ENCODE measurements at places on chromosomes 1 and 21.

DNA sequence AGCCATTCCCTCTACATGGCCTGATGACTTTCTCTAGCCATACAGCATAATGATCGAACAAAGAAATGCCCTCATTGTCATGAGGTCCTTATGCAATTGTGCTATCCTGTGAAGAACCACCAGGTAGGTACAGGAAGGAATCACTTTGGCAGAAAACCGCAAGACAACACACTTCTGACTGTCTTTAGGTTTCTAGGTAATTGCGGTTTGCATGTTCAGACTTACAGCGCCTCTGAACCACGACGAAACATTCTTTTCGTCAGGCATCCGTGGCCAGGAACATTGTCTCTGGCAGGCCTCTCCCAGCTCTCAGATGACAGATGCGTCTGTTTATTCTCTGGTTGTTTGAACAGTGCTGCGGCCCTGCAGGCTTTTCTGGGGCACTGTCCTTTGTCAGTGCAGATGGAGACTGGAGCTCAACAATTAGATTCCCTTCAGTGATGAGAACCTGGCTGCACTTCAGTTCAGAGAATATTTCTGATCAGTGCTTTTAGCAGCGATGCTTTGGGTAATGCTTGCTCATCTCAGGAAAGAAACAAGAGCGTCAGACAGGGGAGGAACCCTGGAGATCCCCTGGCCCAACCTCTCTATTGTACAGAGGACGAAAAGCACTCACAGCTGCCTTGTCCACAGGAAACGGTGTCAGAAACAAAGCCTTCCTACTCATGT, 63.4 kb downstream of the B3GALT5 start:
- no peak for DNase-seq

DNA sequence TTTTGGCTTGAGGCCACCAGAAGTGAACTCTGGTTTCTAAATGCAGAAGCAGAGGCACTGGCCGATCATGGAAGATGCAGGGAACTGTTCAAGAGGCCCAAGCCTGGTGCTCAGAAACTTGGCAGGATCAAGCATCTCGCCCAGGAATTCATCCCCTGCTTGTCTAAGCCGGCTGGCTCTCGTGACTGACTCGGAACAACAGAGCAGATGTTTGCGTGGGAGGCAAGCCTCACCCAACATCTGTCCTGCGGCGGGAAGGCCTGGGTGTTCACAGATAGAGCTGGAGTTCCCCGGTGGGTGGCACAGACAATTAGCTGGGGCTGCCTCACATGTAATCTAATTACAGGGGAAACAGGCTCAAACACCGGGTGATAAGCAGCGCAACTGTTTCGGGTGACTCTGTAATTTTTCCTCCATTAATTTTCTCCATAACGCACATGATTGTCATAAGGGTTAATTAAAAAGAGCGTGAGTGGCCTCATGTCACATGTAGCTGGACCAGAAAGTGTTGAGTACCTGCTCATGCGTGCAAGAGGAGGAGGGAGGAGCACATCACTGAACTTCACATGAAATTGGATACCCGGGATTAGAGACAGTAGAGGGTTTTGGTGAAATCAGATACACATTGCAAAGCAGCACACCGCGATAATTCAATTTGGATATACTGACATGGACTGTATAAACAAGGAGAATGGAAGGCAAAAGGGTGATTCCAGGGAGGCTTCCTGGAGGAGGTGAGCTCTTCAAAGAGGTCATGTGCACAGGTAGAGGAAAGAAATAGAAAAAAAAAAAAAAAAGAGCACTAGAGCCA, 180.0 kb downstream of the ETS2 start:
- DNase-seq, result no peak

DNA sequence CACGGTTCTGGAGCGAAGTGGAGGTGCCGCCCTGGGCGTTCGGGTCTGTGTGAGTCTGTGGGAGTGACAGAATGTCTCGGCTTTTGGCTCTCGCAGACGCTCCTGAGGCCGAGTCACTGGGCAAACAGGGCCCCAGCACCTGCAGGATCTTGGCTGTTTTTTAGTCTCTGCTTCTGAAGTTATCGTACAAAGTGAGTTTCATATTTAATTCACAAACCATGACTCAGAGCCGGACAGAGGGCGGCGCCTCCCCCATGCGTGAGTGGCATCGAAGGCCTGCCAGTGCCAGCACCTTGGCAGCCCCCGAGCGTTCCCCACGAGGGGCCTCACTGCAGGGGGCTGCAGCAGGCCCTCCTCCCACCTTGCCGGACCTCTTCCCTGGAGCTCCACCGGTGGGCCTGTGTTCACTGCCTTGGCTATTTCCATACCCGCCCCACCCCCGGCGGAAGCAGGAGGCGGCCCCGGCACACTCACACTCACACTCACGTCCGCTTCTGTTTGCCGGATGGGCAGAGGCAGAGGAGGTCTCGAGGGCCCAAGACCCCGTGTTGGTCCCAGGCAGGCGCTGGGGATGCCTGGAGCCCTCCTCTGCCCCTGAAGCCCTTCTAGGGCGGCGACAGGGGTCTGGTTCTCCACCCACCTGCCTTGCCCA, 56.3 kb downstream of the MORN1 start:
- DNase-seq, result no peak

DNA sequence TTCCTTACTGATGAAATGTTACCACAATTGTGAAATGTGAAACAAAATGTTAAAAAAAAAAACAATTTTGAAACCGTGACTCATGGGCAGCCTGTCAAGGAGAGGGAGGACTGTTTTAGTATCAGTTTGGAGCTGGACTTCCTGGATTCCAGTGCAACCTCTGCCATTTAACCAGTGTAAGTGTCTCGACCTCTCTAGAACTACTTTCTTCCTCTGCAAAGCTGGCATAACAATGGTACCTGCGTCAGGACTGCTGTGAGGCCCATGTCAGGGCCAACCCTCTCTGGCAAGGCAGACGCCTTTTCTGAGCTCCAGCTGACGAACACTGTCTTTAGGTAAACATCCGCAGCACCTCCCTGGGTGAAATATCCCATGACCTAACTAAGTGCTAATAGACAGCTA, 20.9 kb downstream of the URB1 start:
- no peak for DNase-seq

DNA sequence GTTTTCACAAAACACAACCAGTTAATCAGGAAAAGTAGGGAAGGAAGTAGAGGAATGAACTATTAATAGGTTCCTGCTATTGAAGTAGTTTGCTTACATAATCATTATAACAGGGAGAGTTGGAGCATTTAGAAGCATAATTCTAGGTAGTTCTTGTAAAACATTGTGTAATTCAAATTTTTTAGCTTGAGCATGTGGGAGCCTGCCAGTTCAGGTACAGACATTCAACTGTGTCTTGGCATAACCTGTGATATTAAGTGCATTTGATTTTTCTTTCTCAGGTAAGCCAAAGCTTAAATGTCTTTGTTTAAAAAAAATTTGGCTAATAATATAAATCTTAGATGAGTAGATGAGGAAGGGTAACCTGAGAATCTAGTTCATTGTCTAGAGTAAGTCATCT, 3.4 kb downstream of the YTHDF2 start:
- no peak for DNase-seq

- no peak for DNase-seq
Observed at GRCh38 chr1:246709835-246710234, 14.4 kb upstream of the SCCPDH start.

DNA sequence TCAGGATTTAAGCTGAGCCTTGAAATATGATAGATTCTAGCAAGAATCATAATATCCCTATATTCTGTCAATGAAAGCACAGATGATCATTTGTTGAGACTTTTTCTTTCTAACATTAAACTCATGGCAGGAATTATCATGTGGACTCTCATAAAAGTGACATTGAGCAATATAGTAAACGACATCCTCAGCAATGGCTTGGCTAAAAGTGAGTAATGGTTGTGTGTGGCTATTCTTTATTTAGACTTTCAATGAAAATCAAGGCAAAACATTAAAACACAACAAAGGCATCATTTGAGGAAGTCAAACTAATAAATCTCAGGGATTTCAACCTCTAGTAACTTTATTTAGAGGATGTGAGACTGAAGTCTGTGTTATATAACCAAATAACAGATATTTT, 257.8 kb upstream of the ADGRL4 start:
- no peak for DNase-seq

Data from ACHN (cell line).